ENCODE measurements at places on chromosomes 12 and 14. TPM values are rescaled to one million over a fixed set of nuclear protein-coding genes. Genes with fewer than 3 reads are reported as not detected.
A peak's percentile ranks its signal among the peaks of the same experiment; 100 is the strongest.

- no peak for DNase-seq
These were observed 42.8 kb downstream of the FOXN4 start for GRCh38 chr12:109266106-109266879.

- DNase-seq: no peak
These were observed at the start of gene DAO for GRCh38 chr12:108879615-108880254. Gene DAO (plus strand): TSS chr12:108880092. CDS start chr12:108885007, 4,915 bp downstream.

- DNase-seq: peak; percentile 65
These were observed at the start of gene GCH1 for GRCh38 chr14:54902521-54903420. Gene GCH1 (minus strand): TSS chr14:54902826. CDS start chr14:54902663, 163 bp downstream.

GRCh38 chr12:31773867-31774266 is 45.0 kb upstream of the AMN1 start:
- no peak for DNase-seq

The DTX1 gene
- total RNA-seq: not detected

The ACSM4 gene
- total RNA-seq: not detected

- DNase-seq: no peak
These were observed 29.2 kb downstream of the PRMT8 start for GRCh38 chr12:3520168-3520567.

GRCh38 chr12:52037248-52037861 is 13.9 kb upstream of the NR4A1 start:
- no peak for DNase-seq

DNA sequence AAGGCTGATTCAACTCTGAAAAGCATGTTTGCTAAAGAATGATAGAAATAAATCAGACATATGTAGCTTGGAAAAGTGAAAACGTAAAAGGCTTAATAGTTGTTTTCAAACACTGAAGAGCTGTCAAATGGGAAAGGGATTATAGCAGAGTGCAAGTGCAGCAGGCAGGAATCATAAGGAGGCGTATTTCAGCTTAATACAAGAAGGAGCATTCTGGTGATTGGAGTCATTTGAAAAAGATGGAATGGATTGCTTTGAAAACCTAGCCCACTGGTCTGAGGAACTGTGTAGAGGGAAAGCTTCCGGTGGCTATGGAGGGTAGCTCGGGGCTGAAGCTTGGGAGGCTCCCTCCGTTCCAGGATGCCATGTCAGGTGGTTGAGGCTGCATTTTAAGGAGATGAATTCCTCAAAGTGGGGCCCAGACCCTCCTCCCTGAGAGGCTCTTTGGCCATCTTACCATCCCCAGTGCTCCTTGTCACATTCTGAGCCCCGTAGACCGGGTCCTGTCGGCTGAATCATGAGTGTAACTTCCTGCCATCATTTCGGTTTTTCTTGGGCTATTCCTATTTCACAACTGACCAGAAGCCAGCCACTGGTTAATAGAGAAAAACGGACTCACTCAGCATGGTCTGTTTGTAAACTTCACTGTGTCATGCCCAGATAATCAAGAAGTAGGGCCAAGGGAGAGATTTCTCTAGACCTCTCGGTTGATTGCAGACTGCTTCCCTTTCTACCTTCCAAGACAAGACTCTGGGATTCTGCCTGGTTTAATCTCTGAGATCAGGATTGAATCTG is 6.5 kb downstream of the WNT5B start:
- DNase-seq: no peak

The AJUBA gene
- 272 TPM for total RNA-seq

- no peak for DNase-seq
These were observed 679.3 kb downstream of the BCL11B start for GRCh38 chr14:98592611-98593170.

The APOF gene
- total RNA-seq: not detected

DNA sequence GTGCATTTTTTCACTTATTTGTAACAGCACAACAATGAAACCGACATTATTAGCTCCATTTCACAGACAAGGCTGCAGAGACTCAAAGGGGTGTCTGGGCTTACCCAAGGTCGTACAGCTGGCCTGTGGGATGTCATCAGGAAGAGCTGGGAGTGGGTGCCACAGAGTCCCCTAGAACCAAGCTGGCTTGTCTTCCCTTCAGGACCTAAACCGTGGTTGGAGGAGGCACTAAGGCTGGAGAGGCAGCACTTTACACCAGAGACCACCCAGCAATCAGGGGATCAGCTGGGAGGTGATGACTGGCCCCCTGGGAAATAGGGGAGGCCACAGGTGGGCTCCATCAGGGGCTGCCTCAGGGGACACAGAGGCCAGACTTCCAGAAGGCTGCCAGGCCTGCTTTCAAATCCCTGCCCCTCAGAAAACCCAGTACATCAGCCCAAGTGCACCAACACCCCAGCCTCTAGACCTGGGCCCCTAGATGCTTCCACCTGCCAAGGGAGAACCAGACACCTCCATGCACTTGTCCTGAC is 28.3 kb downstream of the DIO3 start:
- no peak for DNase-seq

The MSI1 gene
- total RNA-seq: 0.67 TPM

DNA sequence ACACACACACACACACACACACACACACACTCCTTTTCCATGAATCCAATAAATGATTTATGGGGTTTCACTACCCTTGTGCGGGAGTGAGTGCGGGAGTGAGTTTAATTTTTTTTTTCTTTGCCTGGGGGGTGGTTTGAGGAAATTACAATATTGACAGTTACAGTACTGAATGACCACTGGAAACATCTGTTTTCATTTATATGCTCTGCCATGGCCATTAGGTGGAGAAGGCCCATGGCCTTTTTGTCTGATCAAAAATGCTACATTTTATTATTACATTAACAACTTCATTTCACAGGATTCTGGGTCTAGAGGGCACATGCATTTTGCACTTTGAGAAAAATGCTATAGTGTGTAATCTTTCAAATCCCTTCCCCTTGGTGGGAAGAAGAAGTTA is 5.9 kb downstream of the TBX3 start:
- no peak for DNase-seq

DNA sequence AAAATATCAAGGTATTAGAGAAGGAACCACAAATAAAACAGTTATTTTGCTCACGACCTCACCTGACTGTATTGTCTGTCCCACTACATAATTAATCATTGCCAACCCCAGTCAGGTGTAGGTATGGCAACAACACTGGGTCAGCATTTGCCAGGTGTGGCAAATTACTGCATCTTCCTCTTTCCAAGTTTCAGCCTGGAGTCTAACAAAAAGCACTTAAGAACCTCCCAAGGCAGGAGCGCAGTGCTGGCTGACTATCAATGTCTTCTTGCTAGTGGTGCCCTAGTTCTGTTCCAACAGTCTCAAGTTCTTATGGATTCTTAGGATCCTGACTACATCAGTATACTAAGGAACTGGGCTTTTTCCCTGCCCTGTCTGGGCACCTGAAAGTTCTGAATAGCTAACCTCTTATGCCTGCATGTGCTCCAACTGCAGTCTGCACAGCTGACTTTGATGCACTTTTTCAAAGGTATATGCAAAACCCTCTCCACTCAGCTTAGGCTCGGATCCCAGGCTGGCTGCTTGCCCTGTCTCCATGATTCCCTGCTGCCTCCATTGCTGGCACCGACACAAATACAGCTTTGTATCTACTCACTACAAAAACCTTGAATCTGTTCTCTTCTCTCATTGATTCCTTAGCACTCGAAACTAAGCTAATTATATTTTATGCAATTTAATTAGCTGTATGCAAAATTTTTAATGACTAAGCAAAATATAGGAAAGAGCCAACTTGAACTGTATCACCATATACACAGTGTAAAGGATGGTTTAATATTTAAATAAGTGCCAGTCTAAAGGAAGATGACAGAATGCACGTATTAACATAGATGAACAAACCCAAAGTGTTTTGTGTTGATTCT is 113.3 kb downstream of the PRKD1 start:
- DNase-seq: no peak

The GALNT9 gene
- not detected for total RNA-seq

DNA sequence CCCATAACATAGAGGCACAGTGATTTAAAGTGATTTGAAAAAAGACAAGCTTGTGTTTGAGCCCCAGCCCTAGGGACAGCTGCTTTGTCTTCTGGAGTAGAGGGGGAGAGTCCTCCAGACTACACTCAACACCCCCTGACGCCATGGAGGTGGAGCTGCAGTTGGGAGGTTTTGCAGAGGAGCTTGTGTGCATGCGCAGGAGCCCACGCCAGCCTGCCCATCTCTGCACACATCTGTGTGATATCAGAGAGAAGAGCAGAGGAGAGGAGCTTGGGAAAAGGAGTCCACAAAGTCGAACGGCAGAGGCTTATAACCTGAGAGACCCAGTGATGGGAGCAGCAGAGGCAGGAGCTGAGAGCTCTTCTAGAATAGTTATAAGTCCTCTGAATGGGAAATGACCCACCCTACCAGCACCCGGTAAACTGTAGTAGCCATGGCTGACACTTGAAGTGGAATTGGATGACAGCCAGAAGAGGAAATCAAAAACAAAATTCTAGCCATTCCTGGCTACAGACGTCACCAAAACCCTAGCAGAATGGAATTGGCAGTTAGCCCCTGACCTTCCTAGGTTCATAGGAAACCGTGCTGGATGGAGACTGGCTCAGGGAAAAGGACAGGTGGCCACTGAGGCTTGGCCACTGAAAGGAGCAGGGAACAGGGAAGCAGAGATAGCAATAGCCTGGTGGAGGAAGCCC is 185.1 kb upstream of the VASH1 start:
- DNase-seq: no peak

DNA sequence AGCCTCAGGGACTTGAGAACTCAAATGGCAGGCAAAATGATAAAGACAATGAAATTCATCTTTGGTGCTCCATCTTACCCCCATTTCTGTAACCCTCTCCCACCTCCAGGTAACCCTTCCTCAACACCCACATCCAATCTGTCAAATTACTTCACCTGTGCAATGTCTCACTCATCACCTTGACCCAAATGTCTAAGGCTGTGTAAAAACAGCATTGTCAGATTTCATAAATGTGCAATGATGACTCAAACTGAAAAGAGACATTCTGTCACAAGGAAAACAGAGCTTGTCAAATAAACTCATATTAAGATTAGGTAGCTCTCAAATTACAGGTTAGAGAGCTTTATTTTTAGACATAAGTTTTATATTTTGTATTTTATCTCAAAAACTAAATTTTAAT is 19.9 kb upstream of the COCH start:
- DNase-seq: no peak

DNA sequence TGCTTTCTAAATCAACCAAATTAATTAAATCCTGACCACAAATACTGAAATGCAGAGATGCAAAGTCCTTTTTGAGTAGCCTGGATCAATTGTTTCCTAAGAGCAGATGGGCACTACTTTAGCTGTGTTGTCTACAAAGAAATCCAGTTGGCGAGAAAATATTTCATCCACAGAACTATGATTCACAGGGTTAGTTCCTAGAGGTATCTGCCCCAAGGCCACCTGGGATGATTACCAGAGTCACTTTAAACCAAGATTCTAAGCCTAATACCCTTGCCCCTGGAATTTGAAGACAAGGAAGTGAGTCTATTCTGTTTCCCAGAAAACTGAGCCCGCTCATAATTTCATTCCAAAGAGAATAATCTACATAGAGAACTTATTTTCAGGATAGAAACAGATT is 198.4 kb downstream of the PPM1H start:
- peak; percentile 53 for DNase-seq

The SLC10A1 gene
- not detected for total RNA-seq

GRCh38 chr12:43113135-43113534 is 438.9 kb downstream of the ADAMTS20 start:
- no peak for DNase-seq

The AICDA gene
- not detected for total RNA-seq

GRCh38 chr14:73818821-73819220 is 32.8 kb upstream of the PTGR2 start:
- no peak for DNase-seq

The RHOJ gene
- total RNA-seq: 10.5 TPM

The SERPINA3 gene
- 998 TPM for total RNA-seq

GRCh38 chr14:53630336-53630735 is 326.3 kb downstream of the BMP4 start:
- no peak for DNase-seq

The BTBD6 gene
- 48.0 TPM for total RNA-seq

The SERPINA1 gene
- 30.3 TPM for total RNA-seq

DNA sequence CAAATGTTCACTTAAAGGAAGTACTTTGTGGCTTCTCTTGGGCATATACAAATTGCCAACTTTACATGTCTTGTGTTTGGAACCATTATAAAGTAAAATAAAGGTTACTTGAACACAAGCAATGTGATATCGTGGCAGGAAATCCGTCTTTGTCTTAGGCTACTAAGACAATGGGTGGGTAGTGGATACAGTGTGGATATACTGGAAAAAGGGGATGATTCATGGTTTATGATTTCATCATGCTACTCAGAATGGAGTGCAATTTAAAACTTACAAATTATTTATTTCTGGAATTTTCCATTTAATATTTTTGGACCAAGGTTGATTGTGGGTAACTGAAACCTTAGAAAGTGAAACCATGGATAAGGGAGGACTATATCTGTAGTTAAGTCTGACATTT is 48.4 kb downstream of the MYRFL start:
- DNase-seq: peak; percentile 27

The RNASE7 gene
- total RNA-seq: 87.2 TPM

DNA sequence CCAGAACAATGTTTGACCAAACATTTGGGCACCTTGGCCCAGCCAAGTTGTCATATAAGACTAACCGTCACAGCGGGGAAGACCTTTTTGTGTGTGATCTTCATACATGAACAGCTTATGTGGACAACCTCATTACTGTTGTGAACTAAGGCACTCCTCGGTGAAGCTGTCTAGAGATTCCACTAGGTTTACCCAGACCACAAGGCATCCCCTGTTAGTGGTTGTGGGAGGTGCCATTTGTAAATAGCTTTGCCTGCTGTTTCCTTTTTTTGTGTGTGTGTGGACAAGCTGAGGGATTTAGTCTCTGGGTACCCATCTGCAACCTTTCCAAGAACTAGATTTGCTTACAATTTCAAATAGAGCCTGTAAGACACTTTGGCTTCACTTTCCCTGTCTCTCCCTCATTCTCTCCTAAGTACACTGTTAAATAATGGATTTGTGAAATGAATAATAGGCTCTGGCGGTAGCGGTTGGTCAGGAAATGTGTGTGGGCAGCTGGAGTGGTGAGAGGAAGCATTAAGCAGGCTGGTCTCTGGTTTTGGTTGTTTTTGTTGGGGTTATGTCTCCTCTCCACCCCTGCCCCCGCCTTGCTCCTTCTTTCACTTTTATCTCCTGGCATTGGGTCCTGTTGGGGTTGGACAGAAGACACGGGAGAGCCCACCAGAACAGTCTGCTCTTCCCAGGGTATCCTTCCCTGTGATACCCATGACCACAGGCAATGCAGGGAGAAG is 727.6 kb downstream of the VRK1 start:
- no peak for DNase-seq

GRCh38 chr12:105676694-105677093 is 346.2 kb downstream of the C12orf75 start:
- peak; percentile 24 for DNase-seq

- no peak for DNase-seq
These were observed 17.2 kb downstream of the CALCOCO1 start for GRCh38 chr12:53710091-53710490.

The FAR2 gene
- 3.2 TPM for total RNA-seq

DNA sequence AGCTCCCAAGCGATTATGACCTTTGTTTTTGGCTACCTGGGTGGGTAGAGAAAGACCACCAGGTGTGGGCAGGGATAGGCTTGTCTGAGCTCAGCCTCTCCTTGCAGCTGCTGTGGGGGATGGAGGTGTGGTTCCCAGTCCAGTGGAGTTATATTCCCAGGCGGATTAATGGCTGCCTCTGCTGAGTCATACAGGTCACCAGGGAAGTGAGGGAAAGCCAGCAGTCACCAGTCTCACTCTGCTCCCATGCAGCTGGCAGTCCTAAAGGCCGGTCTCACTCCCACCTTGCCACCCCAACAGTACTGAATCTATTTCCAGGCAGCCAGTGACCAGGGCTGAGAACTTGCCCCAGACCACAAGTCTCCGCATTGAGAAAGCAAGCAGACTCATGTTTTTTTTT is 399.2 kb downstream of the VRK1 start:
- DNase-seq: no peak
